ENCODE measurements at places on chromosomes 2 and 18.

- DNase-seq: no peak
Measured at GRCh38 chr2:37793004-37793403, 121.6 kb upstream of the CDC42EP3 start.

GRCh38 chr2:220053919-220054318 is 426.5 kb downstream of the SLC4A3 start:
- no peak for DNase-seq

GRCh38 chr18:38077229-38077628 is 511.6 kb upstream of the CELF4 start:
- DNase-seq: peak; percentile 60

- peak; percentile 30 for DNase-seq
Measured at GRCh38 chr2:46643951-46644350, 164.6 kb downstream of the TMEM247 start.

GRCh38 chr2:22800412-22800811 is 584.6 kb upstream of the KLHL29 start:
- DNase-seq: no peak

GRCh38 chr2:222993920-222994650 is 57.9 kb upstream of the KCNE4 start:
- no peak for DNase-seq

- DNase-seq: no peak
Measured at GRCh38 chr18:44897816-44898215, 217.1 kb downstream of the SETBP1 start.

- DNase-seq: no peak
Measured at GRCh38 chr2:3042601-3043585, 334.7 kb downstream of the EIPR1 start.

DNA sequence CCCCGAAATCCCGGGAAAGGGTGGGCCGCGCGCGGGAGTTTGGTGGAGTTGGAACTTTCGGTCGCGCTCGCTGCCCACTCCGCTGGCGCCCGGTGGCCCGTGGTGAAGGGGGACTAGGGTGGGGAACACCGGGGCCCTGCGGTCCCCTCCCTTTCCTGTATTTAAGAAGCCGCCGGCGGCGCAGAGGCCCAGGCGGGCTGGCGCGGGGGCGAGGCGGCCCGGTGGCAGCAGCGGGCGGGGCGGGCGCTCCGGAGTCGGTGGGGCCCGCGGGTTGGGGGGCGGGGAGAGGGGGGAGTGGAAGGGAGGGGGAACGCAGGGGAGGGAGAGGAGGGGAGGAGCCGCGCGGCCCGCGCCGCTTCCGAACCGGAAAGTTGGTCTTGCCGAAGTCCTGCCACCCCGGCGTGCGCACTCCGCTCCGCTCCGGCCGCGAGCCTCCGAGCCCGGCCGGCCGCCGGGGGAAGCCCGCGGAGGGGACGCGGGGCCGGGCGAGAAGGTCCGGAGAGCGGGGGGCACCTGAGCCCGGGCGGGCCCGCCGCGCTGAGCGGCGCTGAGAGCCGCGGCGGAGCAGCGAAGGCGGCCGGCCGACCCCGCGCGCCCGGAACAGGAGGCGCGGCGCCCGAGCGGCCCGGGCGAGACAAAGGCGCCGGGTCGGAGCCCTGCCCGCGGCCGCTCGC is 425 bp upstream of the SALL3 start:
- no peak for DNase-seq

DNA sequence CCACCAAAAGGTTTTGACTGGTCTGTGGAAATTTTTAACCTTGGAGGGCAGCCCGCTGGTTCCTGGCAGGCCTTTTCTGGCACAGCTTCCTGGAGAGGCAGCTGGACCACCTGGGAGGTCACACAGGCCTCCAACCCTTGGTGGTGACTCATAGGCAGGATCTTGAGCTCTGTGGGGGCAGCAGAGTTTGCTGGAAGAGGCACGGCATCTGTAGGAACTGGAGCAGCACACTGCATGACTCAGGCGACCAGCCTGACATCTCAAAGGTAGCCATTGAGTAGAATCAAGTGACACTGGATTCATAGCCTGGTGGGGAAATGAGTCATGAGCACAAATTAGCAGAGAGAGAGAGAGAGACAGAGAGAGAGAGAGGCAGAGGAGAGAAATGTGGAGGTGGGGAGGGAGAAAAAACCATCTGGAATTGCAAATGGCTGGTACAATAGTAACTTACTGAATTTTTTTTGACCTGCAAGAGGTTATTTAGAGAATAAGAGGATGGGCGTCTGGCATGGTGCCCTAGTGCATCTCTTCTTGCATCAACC is 57.4 kb downstream of the TRPM8 start:
- DNase-seq: peak; percentile 16

DNA sequence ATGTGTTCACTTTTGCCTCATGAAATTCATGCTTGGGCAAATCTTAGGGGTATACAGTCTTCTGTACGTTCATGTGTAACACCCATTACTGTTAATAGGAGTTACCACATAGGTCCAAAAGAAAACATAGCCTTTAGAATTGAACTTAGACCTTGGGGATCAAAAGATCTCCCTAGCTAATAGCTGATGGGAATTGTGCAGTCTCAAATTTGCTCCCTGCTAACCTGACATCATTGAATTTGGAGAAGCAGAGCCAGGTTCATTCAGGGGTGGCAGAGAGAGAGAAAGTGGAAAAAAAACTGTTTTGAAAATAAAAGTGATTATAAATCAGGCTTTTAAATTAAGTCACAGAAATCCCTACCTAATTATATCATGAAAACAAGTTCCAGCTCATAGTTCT is 28.0 kb upstream of the PPP3R1 start:
- DNase-seq: no peak

- DNase-seq: no peak
Measured at GRCh38 chr2:105129722-105130232, 91.9 kb downstream of the MRPS9 start.

DNA sequence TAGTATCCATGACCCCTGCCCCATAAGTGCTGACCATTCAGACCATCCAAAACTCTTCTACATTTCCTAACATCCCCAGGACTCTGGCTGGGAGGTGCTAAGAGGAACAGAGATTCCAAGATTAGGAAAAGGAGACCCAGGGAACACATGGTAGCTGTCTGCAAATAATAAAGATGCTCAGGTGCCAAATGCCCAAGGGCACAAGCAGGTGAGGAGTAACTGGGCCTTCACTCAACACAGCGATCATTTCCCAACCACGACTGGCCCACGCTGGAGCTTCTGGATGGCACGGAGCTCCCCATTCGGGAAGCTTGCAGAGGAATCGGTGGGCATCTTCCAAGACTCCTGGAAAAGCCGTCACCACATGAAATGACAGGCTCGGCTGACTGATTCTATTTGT is 255.9 kb upstream of the SMIM21 start:
- DNase-seq: no peak

GRCh38 chr18:35890323-35890722 is 82.2 kb upstream of the RMP24 start:
- DNase-seq: no peak

DNA sequence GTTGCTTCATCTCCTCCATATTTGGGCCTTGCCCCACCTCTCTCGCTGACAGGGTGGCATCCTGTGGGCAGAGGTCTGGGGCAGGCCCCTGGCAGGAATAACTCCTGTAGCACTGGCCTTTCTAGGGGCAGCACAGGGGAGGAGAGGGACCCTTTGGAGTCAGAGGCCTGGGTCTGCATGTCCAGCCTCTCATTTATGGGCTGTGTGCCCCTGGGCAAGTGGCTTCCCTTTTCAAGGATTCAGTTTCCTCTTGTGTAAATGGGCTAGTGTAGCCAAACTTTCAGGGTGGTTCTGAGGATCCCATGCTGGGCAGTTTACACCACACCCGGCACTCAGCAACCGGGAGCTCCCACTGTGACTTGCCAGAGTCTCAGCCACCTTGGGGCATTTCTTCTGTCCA is 23.4 kb downstream of the ADRA2B start:
- no peak for DNase-seq

DNA sequence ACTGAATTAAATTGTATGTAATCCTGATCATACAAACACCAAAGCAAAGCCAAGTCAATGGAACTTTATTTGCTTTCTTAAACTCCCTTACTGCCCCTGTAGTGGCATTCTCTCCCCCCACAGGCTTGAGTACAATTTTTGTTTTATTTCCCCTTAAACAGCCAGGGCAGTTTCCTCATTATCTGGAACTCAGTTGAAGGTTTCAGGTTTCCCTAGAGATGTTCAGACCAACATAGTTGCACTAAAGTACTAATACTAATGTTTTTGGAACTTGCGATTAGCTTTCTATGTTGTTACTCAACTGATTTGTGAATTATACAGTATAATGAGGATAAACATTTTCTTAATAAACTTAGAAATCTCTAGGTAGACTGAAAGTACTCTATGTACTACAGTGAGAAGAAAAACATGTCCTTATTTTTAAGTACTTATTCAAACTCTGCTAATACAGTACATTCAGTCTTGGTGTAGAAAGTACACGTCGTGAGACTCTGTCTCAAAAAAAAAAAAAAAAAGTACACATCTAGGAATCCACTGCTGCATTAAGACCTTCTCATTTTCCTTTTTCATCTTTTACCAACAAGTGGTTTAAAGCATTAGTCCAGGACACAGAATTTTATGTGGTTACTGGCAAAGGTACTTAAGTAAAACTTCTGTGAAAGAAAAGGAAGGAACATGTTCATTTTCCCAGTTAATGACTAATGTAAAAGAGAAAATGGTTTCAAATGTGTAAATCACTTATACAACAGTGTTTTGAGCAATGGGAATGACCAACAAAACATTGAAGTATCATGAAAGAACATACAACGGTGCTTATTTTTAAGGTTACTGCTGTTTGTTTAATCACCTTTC is 209.5 kb upstream of the SMAD7 start:
- peak; percentile 38 for DNase-seq

DNA sequence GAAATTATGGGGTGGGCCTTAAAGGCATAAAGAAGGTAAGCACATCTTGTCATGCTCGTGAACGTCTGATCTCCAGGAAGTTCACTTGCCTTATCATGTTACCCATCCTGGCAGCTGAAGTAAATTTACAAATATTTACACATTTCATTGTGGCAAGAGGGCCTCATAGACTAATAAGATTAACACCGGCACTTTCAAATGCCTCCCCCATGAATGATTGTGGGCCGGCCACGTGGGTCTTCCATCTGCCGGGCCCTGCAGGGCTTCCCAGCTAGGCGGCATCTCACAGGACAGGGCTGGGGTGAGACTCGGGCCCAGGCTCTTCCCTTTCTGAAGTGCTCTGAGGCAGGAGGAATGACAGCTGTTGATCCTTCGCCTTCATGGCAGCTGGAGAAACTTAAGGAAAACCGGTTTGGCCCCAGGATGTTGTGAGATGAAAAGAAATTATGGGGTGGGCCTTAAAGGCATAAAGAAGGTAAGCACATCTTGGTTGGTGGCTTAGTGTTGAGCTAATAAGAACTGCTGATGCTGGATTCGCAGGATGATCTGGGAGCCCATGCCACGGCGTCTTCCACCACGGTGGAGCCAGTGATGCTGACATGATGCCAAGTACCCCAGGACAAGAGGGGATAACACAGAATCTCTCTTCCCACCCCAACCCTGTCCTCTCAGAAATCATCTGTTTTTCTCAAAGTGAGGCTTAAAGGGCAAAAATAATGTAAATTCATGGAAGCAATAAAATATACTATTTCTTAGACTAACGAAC is 176.3 kb downstream of the SEPTIN10 start:
- DNase-seq: no peak

DNA sequence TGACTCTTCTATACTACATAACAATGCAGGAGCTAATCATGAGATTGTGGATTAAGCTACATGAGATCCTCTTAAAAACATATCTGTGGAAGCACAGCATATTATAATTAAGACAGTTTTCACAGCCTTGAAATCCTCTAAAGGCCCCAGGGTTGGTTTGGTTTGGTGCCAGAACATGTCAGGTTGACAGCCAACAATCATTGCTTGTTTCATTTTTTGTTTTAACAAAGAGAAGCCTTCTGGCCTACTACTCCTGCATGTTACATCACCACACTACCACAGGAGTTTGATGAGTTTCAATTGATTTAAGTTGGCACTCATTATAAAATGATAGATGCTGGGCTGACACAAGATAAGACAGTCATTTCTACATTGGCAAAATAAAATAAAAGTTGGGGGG is 255.9 kb upstream of the ERBB4 start:
- no peak for DNase-seq

DNA sequence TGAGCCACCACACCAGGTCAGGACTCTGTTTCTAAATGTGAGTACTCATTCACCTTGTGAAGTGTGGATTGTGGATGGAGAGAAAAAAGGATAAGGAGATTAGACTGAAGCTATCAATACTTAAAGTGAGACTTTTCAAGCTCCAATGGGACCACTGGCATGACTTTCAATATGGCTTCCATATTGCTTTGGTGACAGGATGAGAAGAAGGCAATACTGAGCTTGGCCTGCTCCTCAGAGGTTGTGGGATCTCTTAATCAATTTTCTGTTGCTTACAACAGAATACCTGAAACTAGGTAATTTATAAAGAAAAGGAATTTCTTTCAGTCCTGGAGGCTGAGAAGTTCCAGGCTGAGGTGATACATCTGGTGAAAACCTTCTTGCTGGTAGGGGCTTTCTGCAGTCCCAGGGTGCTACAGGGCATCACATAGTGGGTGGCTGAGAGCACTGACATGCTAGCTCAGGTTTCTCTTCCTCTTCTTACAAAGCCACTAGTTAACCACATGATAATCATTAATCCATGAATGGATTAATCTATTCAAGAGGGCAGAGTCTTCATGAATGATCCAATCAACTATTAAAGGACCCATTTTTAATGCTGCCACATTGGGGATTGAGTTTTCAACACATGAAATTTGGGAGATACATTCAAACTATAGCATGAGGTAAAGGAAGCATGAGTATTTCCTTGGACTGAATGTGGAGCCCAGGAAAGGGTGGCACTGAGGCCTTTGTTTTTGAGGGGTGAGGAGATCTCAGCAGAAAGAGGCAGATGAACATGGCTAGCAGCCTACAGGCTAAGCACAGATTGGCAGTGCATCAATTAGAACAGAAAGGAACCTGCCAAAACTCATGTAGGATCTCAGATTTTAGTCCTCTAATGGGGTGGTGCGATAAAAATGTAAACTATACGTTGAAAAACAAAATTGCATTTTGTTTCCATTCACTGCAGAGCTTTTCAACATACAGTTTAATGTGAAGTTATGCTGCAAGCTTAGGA is 274.5 kb downstream of the PIK3C3 start:
- DNase-seq: no peak

GRCh38 chr2:119282996-119283511 is 59.4 kb downstream of the STEAP3 start:
- no peak for DNase-seq

GRCh38 chr2:234414596-234414995 is 82.3 kb downstream of the ARL4C start:
- DNase-seq: no peak

DNA sequence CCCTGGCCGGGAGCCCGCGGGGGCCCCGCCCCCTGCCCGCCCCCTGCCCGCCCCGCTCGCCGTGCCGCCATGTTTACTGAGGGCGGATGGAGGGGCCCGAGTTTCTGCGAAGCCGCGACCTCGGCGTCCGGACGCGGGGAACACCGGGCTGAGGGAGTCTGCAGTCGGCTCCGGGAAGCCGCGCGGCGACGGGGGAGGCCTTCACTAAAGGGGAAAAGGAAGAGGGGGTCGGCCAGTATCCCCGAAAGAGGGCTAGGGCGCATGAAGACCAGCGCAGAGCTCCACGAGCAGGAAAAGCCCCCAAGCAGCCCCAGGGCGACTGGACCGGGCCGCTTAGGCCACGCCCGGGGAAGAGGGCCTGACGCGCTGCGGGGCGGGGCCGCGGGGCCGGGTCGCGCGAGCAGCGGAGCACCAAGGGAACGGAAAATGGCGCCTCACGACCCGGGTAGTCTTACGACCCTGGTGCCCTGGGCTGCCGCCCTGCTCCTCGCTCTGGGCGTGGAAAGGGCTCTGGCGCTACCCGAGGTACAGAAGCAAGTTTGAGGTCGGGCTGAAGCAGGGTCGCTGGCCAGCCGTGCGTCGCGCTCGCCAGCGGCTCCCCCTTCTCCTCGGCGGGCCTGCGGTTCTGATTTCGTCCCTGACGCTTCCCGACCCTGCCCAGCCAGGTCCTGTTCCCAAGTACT is at the start of the genes ATRAID and SLC5A6:
Gene ATRAID, plus strand, starts transcription at position 99 of the 683 bp plus-strand sequence. Its CDS starts 328 bp downstream, at position 427.
Gene SLC5A6, minus strand, starts transcription at position 326 of the 683 bp plus-strand sequence. CDS start 4,618 bp downstream, outside the sequence.
- DNase-seq: peak; percentile 89
